ENCODE measurements at places on chromosomes 12 and 14.

- DNase-seq: no peak
These were observed 127.8 kb downstream of the SLC38A4 start for GRCh38 chr12:46698003-46698402.

GRCh38 chr14:39382463-39382862 lies 49.8 kb downstream of the FBXO33 start:
- no peak for DNase-seq

- DNase-seq: no peak
These were observed 313.7 kb downstream of the ADAMTS20 start for GRCh38 chr12:43238281-43238680.

GRCh38 chr14:99884834-99885648 lies 91.8 kb downstream of the EML1 start:
- DNase-seq: peak; percentile 7

DNA sequence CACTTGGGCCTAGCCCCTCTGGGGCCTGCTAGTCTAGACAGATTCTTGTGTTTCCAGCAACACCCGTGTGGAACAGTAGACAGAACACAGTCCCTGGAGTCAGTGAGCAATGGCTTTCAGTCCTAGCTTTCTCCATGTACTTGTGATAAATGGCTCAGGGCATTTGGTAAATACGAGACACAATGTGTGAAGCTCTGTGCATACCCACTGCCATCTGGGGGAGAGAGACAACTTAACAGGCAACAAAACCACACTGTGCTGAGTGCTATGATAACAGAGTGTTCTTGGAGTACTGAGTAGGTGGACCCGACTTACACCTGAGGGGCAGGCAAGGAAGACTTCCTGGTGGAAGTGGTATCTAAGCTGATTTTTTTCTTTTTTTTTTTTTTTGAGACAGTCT lies 86.3 kb upstream of the TBX3 start:
- no peak for DNase-seq

GRCh38 chr14:61615743-61616523 lies 79.4 kb upstream of the HIF1A start:
- DNase-seq: no peak

- no peak for DNase-seq
These were observed 321.4 kb upstream of the LRFN5 start for GRCh38 chr14:41285186-41285748.

GRCh38 chr12:55726971-55727370 lies 1.8 kb downstream of the CD63 start:
- DNase-seq: no peak

GRCh38 chr14:98958048-98958631 lies 313.9 kb downstream of the BCL11B start:
- DNase-seq: no peak

GRCh38 chr12:66516561-66516960 lies 162.3 kb downstream of the GRIP1 start:
- no peak for DNase-seq

GRCh38 chr14:52402812-52403526 lies 88.9 kb downstream of the PTGER2 start:
- DNase-seq: peak; percentile 24

- DNase-seq: no peak
These were observed 393.2 kb downstream of the BCAT1 start for GRCh38 chr12:24555730-24556129.

- no peak for DNase-seq
These were observed 39.4 kb upstream of the PPP1CC start for GRCh38 chr12:110782094-110782493.

DNA sequence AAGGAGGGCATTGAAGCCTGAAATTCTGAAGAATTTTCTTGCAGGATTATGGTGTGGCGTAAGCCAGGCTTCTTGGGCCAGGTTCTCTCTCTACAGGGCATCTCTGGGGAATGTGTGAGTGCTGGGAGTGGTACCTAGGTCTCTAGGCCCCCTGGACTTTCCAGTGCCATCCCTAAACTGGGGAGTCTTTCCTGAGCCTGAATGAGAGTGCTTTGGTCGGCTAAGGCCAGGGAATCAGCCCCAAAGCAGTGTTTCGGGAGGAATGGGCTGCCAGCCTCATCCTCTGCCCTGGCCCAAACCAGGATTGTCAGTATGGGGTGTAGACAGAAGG lies 93.9 kb downstream of the CALM1 start:
- DNase-seq: no peak

- no peak for DNase-seq
These were observed 437.8 kb downstream of the NPAS3 start for GRCh38 chr14:33376510-33376909.

DNA sequence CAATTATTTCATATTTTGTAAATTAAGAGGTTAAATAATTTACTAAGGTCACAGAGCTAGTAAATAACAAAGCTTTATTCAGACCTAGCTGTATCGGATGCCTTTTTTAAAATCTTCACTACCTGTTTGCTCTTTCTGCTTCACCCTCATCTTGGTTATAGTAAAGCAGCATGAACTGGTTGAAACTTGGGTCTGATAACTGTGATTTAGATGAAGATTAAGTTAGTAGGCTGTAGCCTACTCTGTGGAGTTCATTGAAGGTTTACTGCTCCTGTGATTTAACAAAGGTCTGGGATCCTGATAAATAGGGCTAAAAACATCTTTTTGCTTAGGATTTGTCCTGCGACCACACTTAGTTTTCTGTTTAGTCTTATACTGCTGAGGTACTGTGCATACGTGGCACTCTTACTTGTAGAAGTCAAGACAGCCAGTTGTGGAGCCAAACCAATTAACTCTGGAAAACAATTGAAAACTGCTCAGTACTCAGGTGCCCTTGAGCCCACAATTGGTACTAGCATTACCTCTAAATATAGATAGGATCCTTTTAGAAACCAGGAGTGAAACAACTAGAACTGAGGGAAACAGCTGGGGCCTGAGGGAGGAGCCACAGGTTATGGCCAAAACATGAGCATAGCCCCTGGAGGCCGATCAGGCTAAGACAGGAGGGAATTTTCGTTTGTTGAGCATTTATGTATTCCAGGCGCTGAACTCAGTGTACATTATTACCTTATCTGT lies 2.3 kb downstream of the SPATS2 start:
- no peak for DNase-seq

DNA sequence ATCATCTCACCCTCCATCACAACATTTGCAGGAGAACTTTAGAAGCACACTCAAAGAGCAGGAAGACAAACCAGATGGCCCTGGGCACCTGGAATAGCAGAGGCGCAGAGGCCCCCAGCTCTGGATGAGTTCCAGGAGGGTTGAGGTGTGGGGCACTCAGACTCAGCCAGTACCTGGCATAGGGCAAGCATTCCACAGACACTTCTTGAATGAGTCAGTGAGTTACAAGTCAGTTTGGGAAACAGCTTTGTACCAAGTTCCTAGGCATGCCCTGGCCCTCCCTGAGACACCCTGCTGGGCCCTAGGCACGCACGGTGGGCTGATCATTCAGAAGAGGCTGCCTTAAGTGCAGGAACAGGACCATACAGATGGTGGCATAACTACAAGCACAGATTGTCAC lies 54.3 kb downstream of the MAP3K9 start:
- DNase-seq: no peak

DNA sequence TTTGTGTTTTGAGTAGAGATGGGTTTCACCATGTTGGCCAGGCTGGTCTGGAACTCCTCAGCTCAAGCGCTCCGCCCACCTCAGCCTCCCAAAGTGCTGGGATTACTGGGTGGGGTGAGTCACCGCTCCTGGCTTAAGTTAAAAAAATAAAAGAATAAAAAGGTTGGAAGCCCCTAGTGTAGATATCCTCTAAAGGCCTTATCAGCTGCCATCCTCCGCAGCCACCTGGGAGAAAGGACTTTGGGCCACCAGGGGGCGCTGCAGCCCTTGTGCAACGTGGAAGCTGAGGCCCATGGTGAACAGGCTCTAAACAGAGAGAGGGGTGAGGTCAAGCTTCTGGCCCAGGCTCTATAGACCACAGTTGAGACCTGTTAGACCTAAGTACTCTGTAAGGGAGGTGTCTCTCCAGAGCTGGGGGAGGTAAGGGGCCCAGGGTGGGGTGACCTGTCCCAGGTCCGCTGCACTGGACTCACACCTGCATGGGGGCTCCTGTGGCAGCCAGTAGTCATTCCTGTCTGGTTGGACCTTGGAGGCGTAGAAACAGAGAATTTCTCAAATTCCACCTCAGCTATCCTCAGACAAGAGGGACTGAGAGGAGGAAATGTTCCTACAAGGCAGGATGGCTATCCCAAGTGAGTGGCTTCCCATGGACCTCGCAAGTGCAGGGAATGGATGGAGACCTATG lies 14.0 kb upstream of the RACGAP1 start:
- peak; percentile 79 for DNase-seq

GRCh38 chr12:57603815-57604453 lies 690 bp upstream of the DTX3 start:
- no peak for DNase-seq

GRCh38 chr12:5197656-5198055 lies 154.0 kb downstream of the KCNA5 start:
- DNase-seq: no peak

DNA sequence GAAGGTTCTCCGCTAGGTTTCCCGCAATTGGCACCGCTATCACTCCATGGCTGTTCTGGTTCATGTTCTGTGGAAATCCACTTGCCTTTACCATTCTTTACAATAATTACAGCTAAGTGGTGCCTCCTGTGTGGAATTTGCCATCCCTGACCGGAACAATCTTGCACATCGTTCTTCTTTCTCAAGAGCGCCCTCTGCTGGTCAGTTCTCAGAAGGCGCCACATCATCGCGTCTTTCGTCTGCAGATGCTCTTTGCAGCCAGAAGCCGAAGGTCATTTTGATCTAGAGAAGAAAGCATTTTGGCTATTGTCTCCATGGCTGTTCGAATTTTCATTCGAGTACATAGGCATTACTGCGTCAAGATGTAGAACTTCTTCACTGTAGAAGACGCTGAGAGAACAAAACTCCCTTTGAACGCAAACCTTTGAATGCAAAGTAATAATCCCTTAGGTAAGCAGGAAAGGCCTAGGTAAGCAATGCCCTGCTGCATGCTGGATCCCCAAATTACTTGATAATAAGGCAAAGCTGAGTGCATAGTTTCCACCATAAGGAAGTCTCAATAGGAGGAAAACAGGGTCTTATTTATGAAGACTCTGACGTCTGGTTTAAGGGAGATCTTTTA lies 10.1 kb upstream of the RTRAF start:
- DNase-seq: peak; percentile 77

DNA sequence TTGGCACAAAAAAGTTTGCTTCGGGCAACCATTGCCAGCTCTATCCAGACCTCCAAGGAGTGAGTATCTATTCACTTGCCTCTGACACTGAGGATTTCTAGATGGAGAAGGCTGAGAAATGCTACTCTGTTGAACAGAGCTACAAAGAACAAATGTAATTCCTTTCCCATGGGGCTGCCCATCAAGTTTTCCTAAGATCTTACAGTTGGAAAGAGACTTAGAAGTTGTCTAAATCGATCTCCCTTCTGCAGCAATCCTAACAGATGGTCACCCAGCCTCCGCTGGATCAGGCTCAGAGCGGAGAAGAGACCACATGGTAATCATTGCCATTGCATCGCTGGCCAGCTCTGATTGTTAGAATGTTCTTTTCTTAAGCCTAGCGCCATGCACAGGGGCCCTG lies 110.1 kb upstream of the BCL2L14 start:
- DNase-seq: no peak

GRCh38 chr12:48716168-48716492 lies 377 bp downstream of the CCNT1 start:
- no peak for DNase-seq

DNA sequence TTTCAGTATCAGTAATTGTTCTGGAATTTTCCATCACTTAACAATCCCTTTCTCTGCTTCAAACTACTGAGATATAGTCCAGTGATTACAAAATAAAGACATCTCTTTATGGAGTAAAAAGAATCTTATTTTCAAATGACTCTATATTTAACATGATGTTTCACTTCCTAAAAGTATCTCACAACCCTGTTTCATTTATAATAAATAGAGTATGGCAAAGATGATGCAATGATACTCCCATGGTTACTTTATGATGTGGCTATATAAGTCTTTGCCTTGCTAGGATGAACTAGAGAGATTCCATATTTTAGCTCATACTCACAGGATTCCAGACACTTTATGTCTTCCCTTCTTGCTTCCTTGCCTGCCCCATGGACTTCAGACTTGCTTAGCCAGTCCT lies 953.5 kb upstream of the MDGA2 start:
- DNase-seq: no peak

DNA sequence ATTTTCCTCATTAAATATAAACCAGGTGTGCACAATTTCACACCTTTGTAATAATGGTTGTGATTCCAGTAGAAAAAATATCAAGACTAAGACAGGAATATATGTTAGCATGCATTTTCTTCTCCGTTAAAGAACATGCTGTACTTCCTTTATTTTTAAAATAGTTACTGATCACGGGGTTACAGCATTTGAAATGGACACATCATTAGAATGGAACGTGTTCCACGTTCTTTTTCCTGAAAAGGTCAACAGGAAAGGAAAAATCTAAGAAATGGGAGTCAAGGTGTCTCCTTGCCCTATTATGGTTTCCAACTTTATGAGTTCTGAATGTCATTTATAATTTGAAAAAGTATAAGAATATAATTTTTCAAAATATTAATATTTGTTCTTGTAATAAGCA lies 1325.7 kb downstream of the SLC16A7 start:
- no peak for DNase-seq

GRCh38 chr14:74574090-74574433 lies 38.0 kb downstream of the LTBP2 start:
- DNase-seq: no peak

DNA sequence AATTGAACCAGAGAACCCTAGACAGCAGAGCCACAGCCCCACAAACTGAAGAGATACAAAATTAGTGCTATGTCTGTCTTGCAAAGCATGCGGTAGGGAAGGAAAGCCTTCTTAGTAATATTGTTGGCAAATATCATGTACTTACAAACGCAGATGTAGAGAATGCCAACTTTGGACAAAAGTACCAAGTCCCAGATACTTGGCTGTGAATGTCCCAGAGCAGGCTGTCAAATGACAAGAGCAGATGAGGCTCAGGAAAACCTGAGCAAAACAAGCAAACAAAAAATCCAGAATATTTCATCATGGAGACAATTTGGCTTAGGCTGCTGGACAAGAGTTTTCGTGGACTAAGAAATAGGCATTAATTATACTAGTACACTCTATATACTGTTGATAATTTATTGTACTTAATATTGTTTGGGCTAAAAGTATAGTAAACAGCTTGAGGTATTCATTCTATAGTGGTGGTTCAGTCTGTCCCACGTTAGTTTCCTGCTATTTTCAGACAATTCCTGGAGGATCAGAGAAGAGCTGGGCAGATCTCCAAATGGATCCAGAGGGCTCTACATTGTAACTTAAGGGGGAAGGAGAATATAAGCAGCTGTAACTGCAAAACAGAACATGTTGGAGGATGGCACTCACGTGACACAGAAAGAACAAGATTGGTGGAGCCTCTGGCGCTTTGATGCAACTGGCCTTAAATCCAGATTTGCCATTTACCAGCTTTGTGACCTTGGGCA lies 329.8 kb downstream of the ATP23 start:
- DNase-seq: no peak

GRCh38 chr14:89618330-89618708 lies 201.3 kb upstream of the FOXN3 start:
- DNase-seq: no peak

GRCh38 chr12:25101092-25101445 lies 93.9 kb downstream of the DNAI7 start:
- no peak for DNase-seq
